ENCODE measurements at places on chromosomes 12 and 14.

- DNase-seq = no peak
Measured at GRCh38 chr12:113403435-113404415, at the start of gene SDS. TSS of gene SDS (minus strand) at chr12:113403887. CDS start at chr12:113399708, 4,179 bp downstream.

- DNase-seq = no peak
Measured at GRCh38 chr12:14795028-14795448, 8.2 kb downstream of the WBP11 start.

DNA sequence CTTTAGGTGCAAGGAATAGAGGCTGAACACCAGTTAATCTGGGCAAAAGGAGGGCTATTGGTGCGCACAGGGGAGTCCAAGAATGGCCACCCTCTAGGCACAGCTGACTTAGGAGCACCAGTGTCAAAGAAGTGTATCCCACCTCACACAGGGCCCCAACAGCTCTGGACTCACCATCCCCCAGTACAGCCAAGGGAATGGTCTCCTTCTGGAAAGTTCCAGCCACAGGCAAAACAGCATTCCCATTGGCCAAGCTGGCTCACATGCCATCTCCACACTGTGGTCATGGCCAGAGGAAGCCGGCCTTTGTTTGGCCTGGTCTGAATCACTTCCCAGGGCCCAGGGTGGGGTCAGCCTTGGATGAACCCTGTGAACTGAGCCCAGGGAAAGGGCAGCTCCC is 120.1 kb downstream of the DICER1 start:
- DNase-seq = no peak

- no peak for DNase-seq
Measured at GRCh38 chr12:16062611-16063010, 151.5 kb downstream of the DERA start.

GRCh38 chr12:56084958-56085543 is 5.1 kb downstream of the ERBB3 start:
- DNase-seq = no peak
